Activated T-helper 17 cell treated with anti-CD3 and anti-CD28 coated beads, Interleukin-2, amount 50 U/mL, for 72 hours (primary cell): ENCODE measurements at places on chromosomes 1 and 21. TPM values are rescaled to one million over a fixed set of nuclear protein-coding genes. Genes with fewer than 3 reads are reported as not detected.

Gene CFHR4
- not detected for total RNA-seq

Gene ACTL8
- 0.28 TPM for total RNA-seq

Gene UBL4B
- not detected for total RNA-seq

GRCh38 chr1:55483523-55483922 lies 268.4 kb upstream of the USP24 start:
- ATAC-seq = no peak

- no peak for ATAC-seq
Measured at GRCh38 chr1:50812346-50812745, 147.7 kb downstream of the FAF1 start.

GRCh38 chr1:230578616-230579015 lies 63.7 kb upstream of the COG2 start:
- no peak for ATAC-seq

DNA sequence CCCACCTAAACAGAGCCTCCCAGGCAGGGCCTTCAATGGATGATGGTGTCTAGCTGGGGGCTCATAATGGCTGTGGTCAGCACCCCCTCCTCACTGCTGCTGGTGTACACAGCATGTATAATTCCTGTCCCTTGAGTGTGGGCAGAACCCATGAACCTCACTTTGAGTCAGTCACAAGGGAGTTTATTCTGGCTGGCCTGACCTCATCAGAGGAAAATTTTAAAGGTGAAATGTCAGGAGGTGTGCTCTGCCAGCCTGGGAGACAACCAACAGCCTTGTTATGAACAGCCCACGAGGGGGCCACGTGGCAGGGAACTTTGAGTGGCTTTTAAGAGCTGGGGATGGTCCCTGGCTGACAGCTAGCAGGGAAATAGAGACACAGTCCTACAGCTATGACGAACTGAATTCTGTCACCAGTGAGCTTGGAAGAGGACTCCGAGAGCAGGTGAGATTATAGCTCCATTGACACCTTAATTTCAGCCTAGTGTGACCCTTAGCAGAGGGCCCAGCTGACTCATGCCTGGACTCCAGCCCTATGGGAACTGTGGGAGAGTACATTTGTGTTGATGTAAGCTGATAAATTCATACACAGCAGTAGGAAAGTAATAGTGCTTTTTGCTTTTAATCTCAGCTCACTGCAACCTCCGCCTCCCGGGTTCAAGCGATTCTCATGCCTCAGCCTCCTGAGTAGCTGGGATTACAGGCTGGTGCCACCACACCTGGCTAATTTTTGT lies 73.5 kb upstream of the RUNX3 start:
- ATAC-seq = peak; percentile 87

- no peak for ATAC-seq
Measured at GRCh38 chr1:208967334-208967733, 616.2 kb upstream of the CAMK1G start.

GRCh38 chr1:6026095-6026809 lies 19.4 kb upstream of the KCNAB2 start:
- ATAC-seq = peak; percentile 83
